ENCODE measurements at places on chromosomes 2 and 18.
A peak's percentile ranks its signal among the peaks of the same experiment; 100 is the strongest.

- DNase-seq: no peak
Observed at GRCh38 chr2:189338115-189338514, 103.2 kb upstream of the WDR75 start.

GRCh38 chr2:180609626-180610340 lies 370.6 kb upstream of the UBE2E3 start:
- no peak for DNase-seq

DNA sequence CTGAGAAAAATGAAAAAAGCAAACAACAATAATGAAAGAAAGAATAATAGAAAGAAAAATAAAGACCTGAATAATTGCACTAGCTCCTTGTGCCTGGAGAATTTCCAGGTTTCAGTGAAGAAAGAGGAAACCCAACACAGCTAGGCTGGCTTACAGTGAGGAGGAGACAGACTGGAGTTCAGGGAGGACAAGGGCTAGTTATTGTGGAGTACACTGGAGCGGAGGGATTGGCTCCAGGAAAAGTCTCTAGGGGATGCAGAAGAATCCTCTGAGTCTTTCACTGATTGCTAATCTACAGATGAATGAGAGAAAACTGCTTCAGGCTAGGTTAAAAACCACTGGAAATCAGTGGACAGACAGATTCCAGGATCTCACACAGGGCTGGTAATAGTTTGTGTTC lies 163.6 kb upstream of the RBMS1 start:
- no peak for DNase-seq

DNA sequence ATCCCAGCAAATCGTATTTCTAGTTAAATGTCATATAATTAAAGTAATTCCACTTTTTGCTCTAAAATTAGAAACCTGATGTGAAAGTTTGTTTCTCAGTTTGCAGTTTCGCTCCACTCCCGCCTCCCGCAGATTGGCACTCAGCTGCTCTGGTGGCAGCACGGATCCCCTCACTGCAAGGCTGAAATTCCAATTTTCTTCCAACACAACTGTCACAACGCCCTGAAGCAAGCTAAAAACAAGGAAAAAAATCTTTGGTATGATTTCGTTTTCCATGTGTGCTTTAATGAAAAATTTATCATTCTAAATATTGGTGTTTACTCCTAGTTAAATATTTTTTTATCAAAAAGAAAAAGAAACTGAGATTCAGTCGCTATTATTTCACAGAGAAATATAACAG lies 38.5 kb downstream of the FTCDNL1 start:
- DNase-seq: no peak

DNA sequence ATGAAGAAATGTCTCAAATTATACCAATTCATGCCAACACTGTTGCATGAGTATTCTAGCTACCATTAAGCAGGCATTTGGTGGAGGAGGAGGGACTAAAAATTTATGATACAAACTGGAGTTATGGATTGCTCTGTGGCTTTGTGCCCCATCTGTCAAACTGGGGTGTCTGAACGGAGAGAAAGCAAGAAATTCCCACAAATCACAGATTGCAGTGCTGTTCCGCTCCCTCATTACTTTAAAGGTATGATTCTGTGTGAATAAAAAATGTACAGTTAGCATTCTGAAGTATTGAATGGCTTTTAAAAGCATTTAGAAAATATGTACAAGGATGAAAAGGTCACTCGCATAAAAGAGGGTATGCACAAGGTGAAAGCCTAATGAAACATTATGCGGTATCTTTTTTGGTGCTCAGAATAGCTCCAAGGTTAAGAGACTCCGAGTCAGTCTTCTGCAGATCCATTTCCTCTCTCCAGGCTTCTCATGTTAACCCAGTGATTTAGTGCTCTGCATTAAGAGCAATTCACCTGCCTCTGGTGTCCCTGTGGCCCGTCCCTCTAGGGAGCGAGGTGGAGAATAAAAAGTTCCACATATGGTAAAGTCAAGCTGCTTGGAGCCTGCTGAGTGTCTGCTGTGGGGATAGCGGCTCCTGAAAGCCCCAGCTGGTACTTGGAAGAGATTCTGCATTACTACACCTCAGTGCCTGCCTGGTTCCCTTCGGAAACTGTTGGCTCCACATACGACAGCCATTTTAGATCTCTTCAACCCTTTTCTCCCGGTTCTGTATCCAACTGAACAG lies 184.2 kb downstream of the ZNF521 start:
- no peak for DNase-seq

GRCh38 chr2:54940723-54941122 lies 109.5 kb downstream of the RTN4 start:
- DNase-seq: no peak

GRCh38 chr2:219596954-219597551 lies 604 bp upstream of the STK11IP start:
- DNase-seq: peak; percentile 29

DNA sequence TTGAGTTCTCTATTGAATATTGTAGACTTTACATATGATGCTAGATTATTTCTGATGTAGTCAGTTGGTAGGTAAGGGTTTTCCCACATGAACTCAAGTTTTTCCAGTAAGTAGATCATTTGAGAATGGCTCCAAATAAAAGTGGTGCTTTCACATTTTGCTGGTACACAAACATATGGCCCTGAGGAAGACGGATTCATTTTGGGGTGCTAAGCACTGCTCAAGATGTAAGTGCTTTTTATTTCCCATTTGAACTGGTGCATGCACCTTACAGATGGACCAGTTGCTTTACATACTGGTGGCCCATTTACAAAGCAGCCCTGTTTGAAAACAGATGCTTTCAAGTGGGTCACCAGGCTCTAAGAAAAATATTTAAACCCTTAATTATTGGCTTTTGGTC lies 266.7 kb downstream of the MEIS1 start:
- DNase-seq: no peak

DNA sequence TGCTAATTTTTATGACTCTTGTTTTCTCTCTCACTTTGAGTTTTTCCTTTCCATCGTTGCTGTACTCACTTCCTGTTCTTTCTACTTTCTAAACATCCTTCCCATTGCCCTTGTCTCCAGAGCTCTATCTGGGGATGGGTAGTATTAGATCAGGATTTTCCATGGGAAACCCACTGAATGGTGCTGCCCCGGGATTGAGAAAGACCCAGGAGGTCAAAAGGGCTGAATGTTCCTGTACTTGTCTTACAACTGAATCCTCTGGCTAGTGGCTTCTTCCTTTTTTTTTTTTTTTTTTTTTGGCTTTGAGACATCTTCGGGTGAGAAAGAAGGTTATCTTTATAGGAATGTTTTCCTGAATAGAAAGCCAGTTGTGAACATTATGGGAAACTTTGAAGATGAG lies 364.8 kb upstream of the SLC14A2 start:
- DNase-seq: no peak

GRCh38 chr2:108927936-108928659 lies 60.9 kb downstream of the EDAR start:
- peak; percentile 76 for DNase-seq

DNA sequence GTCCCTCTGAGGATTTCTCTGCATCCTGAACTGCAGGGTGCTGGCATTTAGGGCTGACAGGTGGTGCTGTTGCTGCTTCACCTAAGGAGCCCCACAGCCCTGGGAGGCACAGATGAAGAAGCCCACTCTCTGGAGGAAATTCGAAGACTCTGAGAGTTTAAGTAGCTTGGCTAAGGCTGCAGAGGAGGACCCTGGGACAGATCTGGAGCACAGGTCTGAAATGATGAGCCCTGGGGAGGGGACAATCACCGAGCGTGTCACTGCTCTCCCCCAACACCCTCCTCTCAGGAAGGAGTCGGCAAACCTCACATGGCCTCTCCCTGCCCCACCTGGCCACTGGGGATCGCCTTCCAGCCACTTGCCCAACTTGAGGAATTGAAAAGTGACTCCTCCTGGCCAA lies 18.6 kb downstream of the CYP27C1 start:
- no peak for DNase-seq

- no peak for DNase-seq
Observed at GRCh38 chr2:197399887-197400540, 34.8 kb downstream of the SF3B1 start.

GRCh38 chr2:74576211-74576862 lies 21.8 kb downstream of the DOK1 start:
- DNase-seq: no peak

DNA sequence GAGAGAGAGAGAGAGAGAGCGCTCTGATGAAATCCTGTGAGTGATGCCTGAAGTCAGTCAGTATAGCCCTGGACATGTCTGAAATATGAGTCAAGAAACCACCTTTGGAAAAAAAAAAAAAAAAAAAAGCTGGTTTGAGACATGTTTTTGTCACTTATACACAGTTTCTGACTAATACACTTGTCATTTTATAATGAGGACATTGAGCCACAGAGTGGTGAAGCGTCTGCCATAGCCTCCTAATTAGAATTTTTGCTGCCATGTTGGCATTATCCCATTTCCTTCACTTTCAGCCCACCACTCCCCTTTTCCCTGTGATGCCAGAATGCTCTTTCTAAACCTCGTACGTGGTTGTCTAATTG lies 15.7 kb upstream of the MYO3B start:
- peak; percentile 53 for DNase-seq

GRCh38 chr18:48203961-48204666 lies 205.1 kb downstream of the ZBTB7C start:
- DNase-seq: no peak

- DNase-seq: no peak
Observed at GRCh38 chr18:6200204-6200774, 214.4 kb downstream of the L3MBTL4 start.

GRCh38 chr18:72833471-72833870 lies 34.3 kb downstream of the NETO1 start:
- DNase-seq: peak; percentile 47

DNA sequence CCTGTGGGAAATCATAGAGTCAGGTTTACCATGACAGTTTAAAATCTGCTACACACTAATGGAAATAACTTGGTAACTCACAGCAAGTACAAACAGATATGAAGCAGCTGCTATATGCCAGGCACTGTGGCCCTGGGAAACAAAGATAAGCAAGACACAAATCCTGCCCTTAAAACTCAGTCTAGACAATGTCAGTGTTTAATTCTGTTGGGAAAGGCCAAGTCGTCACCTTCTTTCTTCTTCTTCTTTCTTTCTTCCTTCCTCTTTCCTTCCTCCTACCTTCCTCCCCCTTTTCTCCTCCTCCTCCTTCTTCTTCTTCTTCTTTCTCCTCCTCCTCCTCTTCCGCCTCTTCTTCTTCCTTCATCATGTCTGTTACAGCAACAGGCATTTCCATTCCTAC lies 26.8 kb downstream of the PLEK start:
- no peak for DNase-seq

DNA sequence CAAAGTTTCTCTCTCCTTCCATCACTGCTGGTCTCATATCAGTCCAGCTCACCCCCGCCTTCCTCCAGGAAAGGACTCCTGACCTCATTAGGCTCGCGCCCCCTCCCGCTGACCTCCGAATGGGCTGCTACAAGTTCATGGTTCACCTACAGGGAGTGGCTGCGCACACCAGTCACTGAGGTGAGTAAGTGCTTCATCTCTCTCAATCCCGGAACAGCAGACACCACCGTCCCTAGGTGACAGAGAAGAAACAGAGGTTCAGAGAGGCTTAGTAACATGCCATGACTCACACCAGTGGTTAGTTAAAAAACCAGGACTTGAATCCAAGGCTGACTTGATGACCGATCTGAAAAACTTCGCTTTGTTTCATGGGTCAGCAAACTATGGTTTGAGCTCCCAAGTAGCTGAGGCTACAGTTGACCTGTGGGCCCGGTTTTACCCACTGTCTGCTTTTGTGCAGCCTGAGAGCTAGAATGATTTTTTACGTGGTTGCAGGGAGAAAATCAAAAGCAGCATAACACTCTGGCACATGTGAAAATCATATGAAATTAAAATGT lies 42.0 kb downstream of the ZFP36L2 start:
- DNase-seq: peak; percentile 65

DNA sequence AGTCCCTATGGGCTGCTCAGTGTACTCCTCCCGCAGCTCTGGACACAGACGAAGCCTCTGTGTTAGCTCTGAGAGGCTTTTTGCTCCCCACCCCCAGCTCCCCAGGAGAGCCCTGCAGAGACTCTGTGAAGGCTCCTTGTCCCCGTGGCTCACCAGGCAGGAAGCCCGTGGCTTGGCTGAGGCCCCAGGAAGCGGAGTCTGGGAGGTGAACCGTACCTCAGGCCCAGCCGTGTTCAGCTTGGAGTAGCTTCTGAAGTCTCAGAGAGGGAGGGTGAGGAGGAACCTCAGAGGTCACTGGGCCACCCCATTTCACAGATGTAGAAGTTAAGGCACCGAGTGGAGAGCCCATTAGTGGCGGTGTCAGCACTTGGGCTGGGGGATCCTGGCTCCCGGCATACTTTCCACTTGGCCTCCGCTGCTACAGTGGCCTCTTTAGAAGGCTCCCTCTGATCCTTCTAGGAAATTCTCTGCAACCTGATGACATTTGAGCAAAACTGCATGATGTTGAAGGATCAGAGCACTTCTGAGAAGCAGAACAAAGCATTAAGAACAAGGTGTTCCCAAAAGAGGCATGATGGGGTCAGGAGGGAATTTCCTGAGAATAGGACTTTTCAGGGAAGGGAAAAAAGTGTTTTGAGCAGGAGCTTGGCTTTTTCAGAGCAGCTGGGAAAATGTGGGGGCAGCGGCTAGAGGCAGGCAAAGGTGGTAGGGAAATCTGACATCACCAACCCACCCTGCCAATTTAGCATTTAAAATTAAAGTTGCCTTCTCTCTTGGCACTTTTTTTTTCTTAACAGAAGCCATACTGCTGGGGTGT lies 79.1 kb downstream of the MCFD2 start:
- peak; percentile 76 for DNase-seq

DNA sequence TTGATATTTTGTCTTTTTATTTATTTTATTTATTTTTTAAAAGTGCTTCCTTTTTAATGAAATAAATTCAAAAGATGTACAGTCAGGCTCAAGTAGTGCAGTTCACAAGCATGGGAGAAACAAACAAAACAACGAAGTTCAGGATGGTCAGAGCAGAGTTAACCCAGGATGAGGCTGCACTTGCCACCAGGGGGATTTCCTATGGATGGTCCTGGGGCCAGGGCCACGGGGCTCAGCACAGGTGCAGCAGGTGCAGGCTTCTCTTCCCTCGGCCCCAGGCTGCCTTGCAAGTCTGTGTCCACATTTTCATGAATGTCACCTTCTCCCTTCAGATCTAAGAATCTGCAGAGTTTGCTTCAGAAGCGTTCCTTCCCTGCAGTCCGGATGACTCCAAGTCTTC lies 76.5 kb downstream of the CDCA7 start:
- no peak for DNase-seq

- DNase-seq: no peak
Observed at GRCh38 chr18:39976771-39977170, 1978.3 kb upstream of the PIK3C3 start.

GRCh38 chr2:26245810-26246209 lies 1.1 kb downstream of the HADHB start:
- DNase-seq: no peak

- DNase-seq: peak; percentile 48
Observed at GRCh38 chr2:100246163-100247145, 75.8 kb downstream of the LONRF2 start.

- no peak for DNase-seq
Observed at GRCh38 chr18:3304832-3305231, 42.9 kb downstream of the MYL12B start.

DNA sequence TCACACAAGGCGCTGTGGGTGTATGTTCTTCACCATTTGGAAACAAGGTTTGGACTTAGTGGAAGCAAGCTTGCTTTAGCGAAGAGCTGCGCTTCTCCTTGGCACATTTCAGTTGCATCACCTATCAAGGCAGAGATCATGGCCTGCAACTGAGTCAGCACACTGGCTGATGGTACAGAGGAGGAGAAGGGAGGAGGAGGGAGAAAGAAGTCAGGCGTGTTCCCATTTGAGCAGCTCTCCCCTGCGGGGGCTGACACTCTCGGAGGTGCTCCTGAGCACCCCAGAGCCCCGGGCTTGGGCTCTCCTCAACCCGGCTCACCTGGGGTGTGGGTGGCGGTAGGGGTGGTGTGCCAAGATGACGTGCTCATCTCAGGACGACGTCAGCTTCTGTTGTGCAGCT lies 6.0 kb upstream of the SERPINB5 start:
- DNase-seq: no peak

GRCh38 chr2:103991591-103991990 lies 862.3 kb upstream of the POU3F3 start:
- DNase-seq: no peak

Measured in urothelium cell line (cell line).